Activated CD8-positive, alpha-beta T cell treated with anti-CD3 and anti-CD28 coated beads for 36 hours (primary cell): ENCODE measurements at places on chromosomes 3 and 15. TPM values are rescaled to one million over a fixed set of nuclear protein-coding genes. Genes with fewer than 3 reads are reported as not detected.
A peak's percentile ranks its signal among the peaks of the same experiment; 100 is the strongest.

GRCh38 chr3:129690963-129691362 is 84.5 kb upstream of the PLXND1 start:
- no peak overlapping the region for H3K27ac ChIP-seq
- DNase-seq = no peak
- H3K4me1 ChIP-seq = peaks cover 5% of the 10 kb centered on the region
- no peak overlapping the region for H3K4me3 ChIP-seq
- no peaks in the 10 kb centered on the region for H3K36me3 ChIP-seq

- no peak overlapping the region for H3K27ac ChIP-seq
- H3K27me3 ChIP-seq = no peaks in the 10 kb centered on the region
- no peak for DNase-seq
- H3K36me3 ChIP-seq = no peaks in the 10 kb centered on the region
- H3K4me1 ChIP-seq = no peaks in the 10 kb centered on the region
- H3K4me3 ChIP-seq = no peak overlapping the region
Observed at GRCh38 chr3:36060950-36061349, 319.4 kb upstream of the STAC start.

DNA sequence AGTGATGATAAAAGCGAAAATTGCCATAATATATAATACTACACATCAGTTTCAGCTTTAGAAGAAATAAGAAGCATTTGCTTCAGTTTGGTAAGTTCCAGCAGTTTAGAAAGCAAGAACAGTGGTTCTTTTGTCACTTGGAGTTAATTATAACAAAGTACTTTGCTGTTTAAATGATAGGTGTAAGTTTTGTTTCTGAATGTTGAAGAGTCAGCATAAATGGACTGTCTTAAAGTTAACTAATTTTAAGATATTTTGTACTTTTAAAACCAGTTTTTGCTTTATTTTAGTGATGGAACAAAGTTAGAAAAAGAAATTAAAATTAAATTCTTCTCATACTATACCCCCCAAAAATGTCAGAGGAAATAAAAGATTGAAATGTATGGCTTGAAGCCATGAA is 24.6 kb downstream of the CHCHD6 start:
- H3K4me3 ChIP-seq = no peak overlapping the region
- H3K27ac ChIP-seq = no peak overlapping the region
- no peak for DNase-seq
- H3K27me3 ChIP-seq = no peaks in the 10 kb centered on the region
- peaks cover 12% of the 10 kb centered on the region for H3K4me1 ChIP-seq

- H3K36me3 ChIP-seq = peaks cover 59% of the 10 kb centered on the region
- H3K27ac ChIP-seq = peak overlapping the region; percentile 34
- H3K4me1 ChIP-seq = peaks cover 36% of the 10 kb centered on the region
- no peak for DNase-seq
- no peak overlapping the region for H3K4me3 ChIP-seq
Observed at GRCh38 chr15:55231455-55231854, 34.7 kb upstream of the RSL24D1 start.

GRCh38 chr3:130661140-130661891 is 85.3 kb downstream of the PIK3R4 start:
- no peaks in the 10 kb centered on the region for H3K27me3 ChIP-seq
- no peak overlapping the region for H3K4me3 ChIP-seq
- DNase-seq = no peak
- H3K27ac ChIP-seq = no peak overlapping the region
- peaks cover 3% of the 10 kb centered on the region for H3K36me3 ChIP-seq
- no peaks in the 10 kb centered on the region for H3K4me1 ChIP-seq

GRCh38 chr15:57156210-57156884 is 220.0 kb upstream of the CGNL1 start:
- no peak overlapping the region for H3K27ac ChIP-seq
- peaks cover 29% of the 10 kb centered on the region for H3K36me3 ChIP-seq
- no peak for DNase-seq
- no peak overlapping the region for H3K4me3 ChIP-seq
- no peaks in the 10 kb centered on the region for H3K27me3 ChIP-seq

GRCh38 chr15:38144921-38145320 is 107.7 kb upstream of the SPRED1 start:
- H3K4me3 ChIP-seq = no peak overlapping the region
- no peak for DNase-seq
- no peaks in the 10 kb centered on the region for H3K4me1 ChIP-seq
- H3K27me3 ChIP-seq = peaks cover 7% of the 10 kb centered on the region

GRCh38 chr15:91393186-91393585 is 293.1 kb downstream of the SV2B start:
- peaks cover 5% of the 10 kb centered on the region for H3K27me3 ChIP-seq
- no peak overlapping the region for H3K4me3 ChIP-seq
- H3K4me1 ChIP-seq = no peaks in the 10 kb centered on the region
- no peaks in the 10 kb centered on the region for H3K36me3 ChIP-seq
- no peak for DNase-seq

- H3K27me3 ChIP-seq = no peaks in the 10 kb centered on the region
- no peaks in the 10 kb centered on the region for H3K36me3 ChIP-seq
- DNase-seq = no peak
- no peak overlapping the region for H3K4me3 ChIP-seq
Observed at GRCh38 chr3:139189943-139190342, 145.3 kb upstream of the PRR23C start.

DNA sequence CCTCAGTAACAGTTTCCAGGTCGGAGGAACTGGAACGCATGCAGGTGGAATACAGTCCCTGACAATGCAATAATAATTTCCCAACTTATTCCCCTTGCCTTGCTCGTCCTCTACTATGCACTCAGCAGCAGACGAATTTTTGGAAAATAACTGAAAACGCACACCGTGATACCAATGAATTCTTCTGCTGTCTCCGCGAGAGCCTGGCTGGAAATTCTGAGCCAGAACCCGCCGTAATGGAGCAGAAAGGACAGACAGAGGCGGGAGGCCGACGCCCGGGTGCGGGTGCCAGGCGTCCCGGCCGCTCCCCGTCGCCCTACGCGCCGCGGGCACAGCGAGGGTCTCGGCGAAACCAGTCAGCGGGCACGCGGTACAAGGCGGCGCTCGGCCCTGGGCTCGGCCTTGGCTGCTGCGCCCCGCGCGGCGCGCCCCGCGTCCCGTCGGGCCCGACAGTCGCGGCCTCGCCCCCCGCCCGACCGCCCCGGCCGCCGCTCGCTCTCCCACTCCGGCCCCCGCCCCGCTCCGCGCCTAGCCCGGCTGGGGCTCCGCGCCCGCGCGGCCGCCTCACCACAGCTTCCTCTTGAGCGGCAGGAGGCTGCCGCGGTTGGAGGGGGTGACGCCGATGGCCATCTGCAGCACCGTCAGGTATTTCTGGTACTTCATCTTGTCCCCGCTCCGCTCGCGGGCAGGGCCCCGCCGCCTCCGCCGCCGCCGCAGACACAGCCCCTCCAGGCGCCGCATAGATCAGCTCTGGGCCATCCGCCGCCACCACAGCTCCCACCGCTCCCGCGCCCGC is 114.5 kb upstream of the GOLGA8J start:
- peaks cover 49% of the 10 kb centered on the region for H3K27me3 ChIP-seq
- H3K4me3 ChIP-seq = no peak overlapping the region
- no peak overlapping the region for H3K27ac ChIP-seq
- DNase-seq = no peak

GRCh38 chr3:39255503-39256325 is 24.1 kb downstream of the CX3CR1 start:
- no peak overlapping the region for H3K4me3 ChIP-seq
- no peaks in the 10 kb centered on the region for H3K36me3 ChIP-seq
- H3K27me3 ChIP-seq = peaks cover 6% of the 10 kb centered on the region
- DNase-seq = peak; percentile 57

DNA sequence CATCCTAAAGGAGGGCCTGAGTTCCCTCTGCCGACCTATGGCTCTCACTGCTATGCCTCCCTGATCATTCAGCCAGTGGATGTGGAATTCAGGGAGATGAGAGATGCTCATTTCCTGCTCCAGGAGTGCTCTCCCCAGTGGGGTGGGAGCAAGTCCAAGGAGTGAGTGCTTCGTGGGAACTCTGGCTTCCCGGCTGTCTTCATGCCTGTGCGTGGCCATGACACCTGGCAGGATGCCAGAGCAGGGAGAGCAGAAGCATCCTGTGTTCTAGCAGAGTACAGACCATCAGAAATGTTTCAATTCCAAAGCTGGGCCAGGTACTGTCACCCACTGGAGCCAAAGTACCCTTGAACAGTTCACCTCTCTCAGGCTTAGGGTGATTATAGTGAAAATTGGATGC is 45.1 kb downstream of the APH1B start:
- no peaks in the 10 kb centered on the region for H3K27me3 ChIP-seq
- no peak overlapping the region for H3K4me3 ChIP-seq
- no peak for DNase-seq
- no peak overlapping the region for H3K27ac ChIP-seq

DNA sequence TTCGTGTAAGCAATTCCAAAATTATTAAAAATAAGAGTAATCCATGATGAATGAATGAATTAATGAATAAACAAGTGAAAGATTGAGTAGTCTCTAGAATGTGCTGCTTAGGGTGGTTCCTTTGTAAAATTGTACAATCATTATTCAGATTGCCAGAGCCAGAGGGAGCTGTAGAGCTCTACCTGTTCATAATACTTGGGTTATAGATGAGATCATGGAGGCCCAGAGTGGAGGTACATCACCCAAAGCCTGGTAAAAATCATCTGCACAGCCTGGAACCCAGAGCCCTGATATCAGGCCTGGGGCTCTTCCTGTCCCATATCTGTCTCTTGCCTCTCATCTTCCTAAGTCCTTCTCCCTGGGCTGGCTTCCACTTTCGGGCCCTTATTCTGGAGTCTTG is 297.2 kb downstream of the RPLP1 start:
- no peak overlapping the region for H3K27ac ChIP-seq
- peaks cover 17% of the 10 kb centered on the region for H3K36me3 ChIP-seq
- peaks cover 19% of the 10 kb centered on the region for H3K27me3 ChIP-seq
- peaks cover 43% of the 10 kb centered on the region for H3K4me1 ChIP-seq
- peak; percentile 45 for DNase-seq

- H3K27ac ChIP-seq = peak overlapping the region; percentile 93
- peaks cover 30% of the 10 kb centered on the region for H3K36me3 ChIP-seq
Observed at GRCh38 chr3:71703797-71704196, 21.4 kb downstream of the EIF4E3 start.

GRCh38 chr15:94703596-94703995 is 472.2 kb downstream of the MCTP2 start:
- H3K36me3 ChIP-seq = no peaks in the 10 kb centered on the region
- DNase-seq = no peak
- peaks cover 6% of the 10 kb centered on the region for H3K27me3 ChIP-seq
- H3K27ac ChIP-seq = no peak overlapping the region
- no peaks in the 10 kb centered on the region for H3K4me1 ChIP-seq

GRCh38 chr3:122825460-122825859 is 30.6 kb downstream of the SLC49A4 start:
- H3K4me3 ChIP-seq = no peak overlapping the region
- no peaks in the 10 kb centered on the region for H3K27me3 ChIP-seq
- no peaks in the 10 kb centered on the region for H3K4me1 ChIP-seq
- no peak overlapping the region for H3K27ac ChIP-seq
- H3K36me3 ChIP-seq = peaks cover 17% of the 10 kb centered on the region

- no peak overlapping the region for H3K27ac ChIP-seq
- H3K36me3 ChIP-seq = no peaks in the 10 kb centered on the region
- DNase-seq = no peak
- no peaks in the 10 kb centered on the region for H3K4me1 ChIP-seq
Observed at GRCh38 chr3:138467931-138468330, 33.5 kb downstream of the ESYT3 start.

- peaks cover 11% of the 10 kb centered on the region for H3K27me3 ChIP-seq
- no peak overlapping the region for H3K27ac ChIP-seq
- no peak for DNase-seq
- peaks cover 18% of the 10 kb centered on the region for H3K4me1 ChIP-seq
Observed at GRCh38 chr3:23743141-23743784, 62.5 kb upstream of the UBE2E1 start.

DNA sequence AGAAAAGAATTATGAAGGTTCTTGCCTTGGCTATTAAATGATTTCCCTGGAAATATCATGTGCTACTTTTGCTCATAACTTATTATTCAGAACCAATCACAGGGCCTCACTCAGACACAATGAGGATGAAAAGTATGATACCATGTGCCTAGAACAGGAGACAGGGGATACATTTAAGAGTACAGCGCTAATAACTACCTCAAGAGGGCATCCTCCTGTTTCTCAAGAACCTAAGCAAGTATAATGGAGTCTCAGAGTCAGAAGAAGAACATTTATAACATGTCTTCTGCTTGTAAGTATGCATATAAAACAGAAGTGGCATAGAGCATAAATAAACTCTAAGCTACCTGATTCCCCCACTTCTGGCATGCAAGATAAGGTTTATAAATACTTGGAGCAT is 125.4 kb upstream of the MME start:
- H3K4me3 ChIP-seq = no peak overlapping the region
- no peaks in the 10 kb centered on the region for H3K4me1 ChIP-seq
- H3K27me3 ChIP-seq = no peaks in the 10 kb centered on the region
- no peak overlapping the region for H3K27ac ChIP-seq

- H3K36me3 ChIP-seq = peaks cover 27% of the 10 kb centered on the region
- H3K27ac ChIP-seq = no peak overlapping the region
- H3K4me1 ChIP-seq = no peaks in the 10 kb centered on the region
- DNase-seq = no peak
- H3K27me3 ChIP-seq = no peaks in the 10 kb centered on the region
Observed at GRCh38 chr15:55334997-55335396, 16.0 kb downstream of the PIGB start.

GRCh38 chr3:102896851-102897621 is 462.2 kb downstream of the ZPLD1 start:
- H3K4me1 ChIP-seq = no peaks in the 10 kb centered on the region
- no peak overlapping the region for H3K27ac ChIP-seq
- no peak for DNase-seq
- no peak overlapping the region for H3K4me3 ChIP-seq
- no peaks in the 10 kb centered on the region for H3K27me3 ChIP-seq

- H3K4me1 ChIP-seq = peaks cover 10% of the 10 kb centered on the region
- H3K4me3 ChIP-seq = no peak overlapping the region
- H3K36me3 ChIP-seq = no peaks in the 10 kb centered on the region
- no peak overlapping the region for H3K27ac ChIP-seq
- no peaks in the 10 kb centered on the region for H3K27me3 ChIP-seq
Observed at GRCh38 chr3:30294241-30294667, 312.1 kb upstream of the TGFBR2 start.

DNA sequence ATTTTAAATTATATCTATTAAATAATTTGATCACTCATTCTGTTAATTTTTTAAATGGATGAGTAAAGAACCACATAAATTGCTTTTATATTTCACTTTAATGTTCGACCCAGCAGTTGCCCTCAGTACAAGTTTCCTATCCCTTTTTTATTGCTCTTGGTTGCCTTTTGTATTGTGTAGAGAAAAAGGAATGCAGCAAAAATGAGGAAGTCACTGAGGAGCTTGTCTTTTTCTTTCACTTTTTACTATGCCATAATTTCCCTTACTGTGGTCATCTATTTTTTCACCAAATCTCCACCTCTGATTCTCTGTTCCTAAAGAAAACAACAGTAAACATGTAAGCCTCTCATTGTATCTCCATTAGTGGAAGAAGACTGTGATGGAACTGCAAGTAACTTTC is 122.7 kb downstream of the B3GALNT1 start:
- no peak for DNase-seq
- H3K4me1 ChIP-seq = peaks cover 21% of the 10 kb centered on the region
- no peak overlapping the region for H3K27ac ChIP-seq
- H3K4me3 ChIP-seq = no peak overlapping the region
- no peaks in the 10 kb centered on the region for H3K27me3 ChIP-seq

The HAPLN3 gene
- 69.5 TPM for total RNA-seq

The OXTR gene
- 1.1 TPM for total RNA-seq

The SIDT1 gene
- total RNA-seq = 24.0 TPM

The GABRA5 gene
- not detected for total RNA-seq

The IL5RA gene
- not detected for total RNA-seq

The MORC1 gene
- not detected for total RNA-seq

The FBXW12 gene
- total RNA-seq = not detected

The POLR2M gene
- 85.0 TPM for total RNA-seq

The RARRES1 gene
- not detected for total RNA-seq

The GOLGA8T gene
- total RNA-seq = not detected

The GOLGA8H gene
- total RNA-seq = 0.34 TPM

The C3orf70 gene
- total RNA-seq = 0.04 TPM
